ENCODE measurements at places on chromosomes 2 and 18. TPM values are rescaled to one million over a fixed set of nuclear protein-coding genes. Genes with fewer than 3 reads are reported as not detected.

- H3K27me3 ChIP-seq: no peaks in the 10 kb centered on the region
- DNase-seq: no peak
- H3K4me1 ChIP-seq: peaks cover 7% of the 10 kb centered on the region
- H3K4me3 ChIP-seq: no peak overlapping the region
- no peak overlapping the region for H3K27ac ChIP-seq
- no peaks in the 10 kb centered on the region for H3K36me3 ChIP-seq
Observed at GRCh38 chr2:23544589-23545295, 159.8 kb downstream of the KLHL29 start.

DNA sequence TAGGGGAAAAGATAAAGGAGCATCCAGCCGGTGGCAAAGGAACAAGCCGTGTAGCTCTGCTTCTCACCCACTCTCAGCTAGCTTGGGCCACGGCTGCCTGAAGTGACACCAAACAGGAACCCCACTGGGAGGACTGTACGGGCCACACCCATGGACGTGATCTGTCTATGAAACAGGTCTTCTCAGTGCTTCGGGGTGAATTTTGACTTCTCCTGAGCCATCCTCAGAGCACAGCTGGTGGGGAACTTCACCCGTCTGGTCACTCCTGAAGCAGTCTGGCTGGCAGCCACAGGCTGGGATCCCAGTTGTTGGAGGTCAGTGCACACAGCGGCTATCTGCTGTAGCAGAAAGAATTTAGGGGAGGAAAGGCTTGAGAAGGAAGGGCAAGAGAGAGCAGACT is 223.8 kb downstream of the FAM210A start:
- no peak overlapping the region for H3K27ac ChIP-seq
- no peak overlapping the region for H3K4me3 ChIP-seq
- H3K27me3 ChIP-seq: peaks cover 3% of the 10 kb centered on the region
- H3K4me1 ChIP-seq: peaks cover 5% of the 10 kb centered on the region

DNA sequence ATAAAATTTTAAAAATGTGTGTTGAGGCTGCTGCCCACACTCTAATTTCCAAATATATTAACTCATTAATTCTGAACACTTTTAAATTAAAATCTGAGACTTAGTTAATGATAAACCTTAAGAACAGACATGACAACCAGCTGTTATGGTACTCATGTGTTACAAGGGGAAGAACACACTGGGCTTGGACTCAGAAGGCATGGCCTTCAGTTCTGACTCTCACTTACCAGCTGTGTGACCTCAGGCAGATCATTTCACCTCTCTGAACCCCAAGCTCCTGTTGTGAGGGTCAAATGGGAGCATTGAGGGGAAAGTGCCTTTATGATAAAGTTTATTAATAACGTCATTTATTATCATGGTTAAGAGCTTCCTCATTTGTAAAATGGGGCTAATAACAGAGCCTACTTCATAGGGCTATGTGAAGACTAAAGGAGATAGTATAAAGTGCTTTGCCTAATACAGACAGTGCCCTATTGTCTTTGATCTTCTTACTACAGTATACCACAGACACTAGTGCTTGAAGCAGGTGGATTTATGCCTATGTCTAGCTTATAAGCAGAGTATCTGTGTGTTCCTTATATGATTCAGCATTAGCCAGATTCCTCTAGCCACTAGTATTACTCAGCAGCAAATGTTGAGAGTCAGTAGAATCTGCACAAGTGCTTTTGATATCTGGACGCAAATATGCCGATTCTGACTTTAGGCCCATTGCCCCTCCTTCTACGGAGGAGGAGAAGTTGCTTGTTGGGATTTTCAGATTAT is 99.6 kb downstream of the SGPP2 start:
- DNase-seq: no peak
- no peaks in the 10 kb centered on the region for H3K4me1 ChIP-seq
- H3K4me3 ChIP-seq: no peak overlapping the region
- H3K27me3 ChIP-seq: no peaks in the 10 kb centered on the region

DNA sequence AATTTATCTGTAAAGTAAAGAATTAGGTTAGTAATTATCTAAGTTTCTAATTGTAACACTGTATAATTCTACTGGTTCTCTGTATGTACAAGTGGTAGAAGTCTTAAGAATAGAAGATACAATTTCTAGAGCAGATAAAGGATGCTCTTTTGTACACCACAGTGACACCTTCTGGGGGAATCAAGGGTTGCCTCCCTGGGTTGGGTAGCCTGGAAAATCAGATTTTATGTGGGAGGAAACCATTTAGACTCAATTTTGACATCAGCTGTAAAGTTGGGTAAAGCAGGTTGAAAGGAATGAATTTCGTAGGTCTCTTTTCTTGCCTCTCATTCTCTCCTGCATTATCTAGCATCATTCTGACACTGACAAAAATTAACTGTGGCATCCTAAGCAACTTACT is 354.8 kb downstream of the DCC start:
- H3K4me3 ChIP-seq: no peak overlapping the region
- peaks cover 5% of the 10 kb centered on the region for H3K4me1 ChIP-seq
- no peaks in the 10 kb centered on the region for H3K27me3 ChIP-seq
- H3K36me3 ChIP-seq: no peaks in the 10 kb centered on the region
- no peak overlapping the region for H3K27ac ChIP-seq

DNA sequence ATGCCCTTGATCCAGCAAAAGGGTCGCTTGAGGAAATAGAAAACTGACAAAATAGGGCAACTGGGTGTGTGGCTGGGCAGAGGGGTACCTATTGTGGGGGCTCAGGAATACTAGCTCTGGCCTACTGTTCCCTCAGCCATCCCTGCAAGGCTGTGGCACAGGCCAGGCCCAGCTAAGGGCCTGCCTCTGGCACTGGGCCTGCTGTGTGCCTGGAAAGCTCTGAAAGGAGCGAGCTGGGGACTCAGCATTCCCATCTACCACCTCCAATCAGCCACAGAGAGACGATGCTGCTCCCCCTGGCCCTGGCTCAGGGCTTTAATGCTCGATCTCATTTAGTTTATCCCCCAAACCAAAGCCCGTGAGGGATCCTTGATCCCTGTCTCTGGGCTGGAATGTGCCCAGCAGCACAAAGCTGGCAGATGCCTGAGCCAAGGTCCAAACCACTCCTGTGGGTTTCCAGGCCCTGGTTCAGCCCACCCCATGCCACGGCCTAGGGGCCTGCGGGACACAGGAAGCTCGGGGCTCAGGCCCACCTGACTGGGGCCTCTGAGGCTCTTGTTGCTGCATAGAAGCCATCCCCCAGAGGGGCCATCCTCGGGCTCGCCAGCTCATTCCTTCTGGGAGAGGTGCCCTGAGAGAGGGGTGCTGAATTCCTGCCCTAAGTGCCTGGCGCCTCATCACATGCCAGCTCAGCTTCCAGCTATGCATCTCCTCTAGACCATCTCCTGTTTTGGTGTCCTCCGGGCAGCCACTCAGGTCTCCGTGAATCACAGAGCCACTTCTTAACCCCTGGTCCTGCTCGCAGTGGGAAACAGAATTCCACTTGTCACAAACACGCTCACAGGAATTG is 43.0 kb upstream of the KCNF1 start:
- no peaks in the 10 kb centered on the region for H3K36me3 ChIP-seq
- DNase-seq: no peak
- peak overlapping the region; percentile 14 for H3K27ac ChIP-seq
- H3K4me1 ChIP-seq: peaks cover 28% of the 10 kb centered on the region

The HMSD gene
- 0.14 TPM for total RNA-seq

The C2orf76 gene
- 8.3 TPM for total RNA-seq

DNA sequence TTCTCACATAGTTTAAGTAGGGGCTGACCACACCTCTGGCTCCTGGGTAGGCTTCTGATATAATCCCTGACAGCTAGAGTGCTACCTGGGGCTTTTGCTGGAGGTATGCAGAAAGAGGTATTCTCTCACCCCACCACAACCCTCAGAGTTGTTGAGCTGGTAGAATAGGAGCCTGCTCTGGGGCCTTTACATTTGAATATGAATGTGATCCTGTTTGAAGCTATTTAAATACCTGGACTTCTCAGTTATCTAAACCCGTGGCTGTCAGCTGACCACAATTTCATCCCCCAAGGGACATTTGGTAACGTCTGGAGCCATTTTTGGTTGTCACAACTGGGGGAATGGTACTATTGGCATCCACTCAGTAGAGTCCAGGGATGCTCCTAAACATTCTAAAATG is 669.1 kb downstream of the SATB2 start:
- H3K27me3 ChIP-seq: no peaks in the 10 kb centered on the region
- no peak overlapping the region for H3K4me3 ChIP-seq
- no peaks in the 10 kb centered on the region for H3K4me1 ChIP-seq
- no peak overlapping the region for H3K27ac ChIP-seq
- H3K36me3 ChIP-seq: no peaks in the 10 kb centered on the region

The HOXD10 gene
- total RNA-seq: not detected

GRCh38 chr2:109066501-109066900 is 62.5 kb upstream of the SH3RF3 start:
- no peaks in the 10 kb centered on the region for H3K27me3 ChIP-seq
- H3K27ac ChIP-seq: no peak overlapping the region
- DNase-seq: no peak
- peaks cover 21% of the 10 kb centered on the region for H3K4me1 ChIP-seq

DNA sequence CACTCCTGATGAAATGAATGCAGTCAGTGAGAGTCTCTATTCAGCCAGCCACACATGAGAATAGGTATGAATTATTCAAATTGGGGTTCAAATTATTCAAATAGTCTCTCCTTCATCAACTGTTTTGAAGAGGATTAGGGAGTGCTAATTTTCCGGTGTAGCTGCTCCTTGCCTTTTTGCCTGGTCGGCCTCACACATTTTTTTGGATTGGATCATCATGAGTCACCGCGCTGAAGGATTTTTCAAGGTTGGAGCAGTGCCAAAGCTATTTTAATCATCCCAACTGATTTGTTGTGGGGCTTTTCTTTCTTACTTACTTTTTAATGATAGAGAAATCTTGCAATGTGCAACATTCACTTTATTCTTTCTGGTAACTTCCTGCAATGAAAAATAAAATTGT is 2.4 kb upstream of the DTNA start:
- H3K36me3 ChIP-seq: no peaks in the 10 kb centered on the region
- no peak overlapping the region for H3K4me3 ChIP-seq
- DNase-seq: peak; percentile 66
- H3K4me1 ChIP-seq: peaks cover 18% of the 10 kb centered on the region
- no peak overlapping the region for H3K27ac ChIP-seq
- H3K27me3 ChIP-seq: no peaks in the 10 kb centered on the region

The CTAGE1 gene
- total RNA-seq: not detected

DNA sequence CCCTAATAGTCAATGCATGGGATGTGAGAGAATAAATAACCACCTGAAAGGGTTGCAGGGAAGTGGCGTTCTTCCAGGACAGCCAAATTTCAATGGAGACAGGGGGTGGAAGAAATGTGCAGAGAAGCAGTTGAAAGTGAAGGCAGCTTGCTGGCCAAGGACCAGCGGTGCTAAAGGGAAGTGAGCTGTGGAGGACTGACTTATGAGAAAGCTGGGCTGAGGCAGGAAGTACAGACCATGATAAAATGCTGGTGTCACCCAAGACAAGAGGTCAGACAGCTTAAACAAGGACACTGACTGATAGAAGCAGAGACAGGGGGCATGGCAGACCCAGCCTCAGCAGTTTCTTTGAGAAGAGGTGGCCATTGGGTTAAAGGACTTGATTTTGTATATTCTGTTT is 106.7 kb downstream of the DTNB start:
- H3K27me3 ChIP-seq: no peaks in the 10 kb centered on the region
- peaks cover 8% of the 10 kb centered on the region for H3K4me1 ChIP-seq
- peak; percentile 8 for DNase-seq
- H3K4me3 ChIP-seq: no peak overlapping the region
- H3K27ac ChIP-seq: peak overlapping the region; percentile 22

The MTIF2 gene
- total RNA-seq: 19.2 TPM

GRCh38 chr2:239951825-239952224 is 73.3 kb downstream of the NDUFA10 start:
- no peak overlapping the region for H3K4me3 ChIP-seq
- H3K27ac ChIP-seq: no peak overlapping the region
- no peaks in the 10 kb centered on the region for H3K36me3 ChIP-seq
- H3K27me3 ChIP-seq: no peaks in the 10 kb centered on the region

GRCh38 chr2:119958670-119959268 is 54.1 kb upstream of the EPB41L5 start:
- H3K27me3 ChIP-seq: no peaks in the 10 kb centered on the region
- H3K36me3 ChIP-seq: peaks cover 52% of the 10 kb centered on the region
- H3K4me1 ChIP-seq: no peaks in the 10 kb centered on the region
- DNase-seq: peak; percentile 50

The CDH20 gene
- total RNA-seq: not detected

- H3K27ac ChIP-seq: no peak overlapping the region
- H3K4me1 ChIP-seq: no peaks in the 10 kb centered on the region
- DNase-seq: no peak
- no peaks in the 10 kb centered on the region for H3K36me3 ChIP-seq
- no peak overlapping the region for H3K4me3 ChIP-seq
Observed at GRCh38 chr2:24877646-24878045, 42.4 kb downstream of the ADCY3 start.

GRCh38 chr2:65818873-65819451 is 386.6 kb upstream of the SPRED2 start:
- H3K27ac ChIP-seq: no peak overlapping the region
- no peaks in the 10 kb centered on the region for H3K27me3 ChIP-seq
- no peaks in the 10 kb centered on the region for H3K36me3 ChIP-seq
- H3K4me1 ChIP-seq: peaks cover 6% of the 10 kb centered on the region
- peak; percentile 2 for DNase-seq
